Stimulated activated CD8-positive, alpha-beta memory T cell treated with anti-CD3 and anti-CD28 coated beads, Interleukin-7, amount 100 ng/mL, for 24 hours (primary cell): ENCODE measurements at places on chromosomes 6 and 20.

DNA sequence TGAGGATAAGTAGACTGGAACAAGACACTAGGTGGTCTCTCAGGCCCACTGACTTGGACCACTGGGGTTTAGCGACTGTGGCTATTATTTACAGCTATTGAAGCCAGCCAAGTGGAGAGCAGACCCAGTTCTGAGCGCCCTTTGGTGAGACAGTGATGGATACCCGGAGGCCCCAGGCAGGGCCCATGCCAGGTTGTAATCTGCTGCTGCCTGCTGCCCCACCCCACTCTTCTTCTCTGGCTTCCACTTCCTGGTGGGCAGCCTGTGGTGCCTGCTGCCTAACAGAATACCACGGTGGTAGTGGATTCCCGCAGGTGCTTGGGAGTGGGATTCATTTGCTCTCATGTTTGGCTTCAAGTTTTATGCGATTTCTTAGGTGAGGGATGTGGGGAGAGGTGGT is 570 bp downstream of the RAB44 start:
- no peak for DNase-seq

- DNase-seq, result no peak
Measured at GRCh38 chr20:48238781-48239180, 453.5 kb upstream of the SULF2 start.

GRCh38 chr6:31729979-31730630 is 1.0 kb upstream of the DDAH2 start:
- DNase-seq, result peak; percentile 40

DNA sequence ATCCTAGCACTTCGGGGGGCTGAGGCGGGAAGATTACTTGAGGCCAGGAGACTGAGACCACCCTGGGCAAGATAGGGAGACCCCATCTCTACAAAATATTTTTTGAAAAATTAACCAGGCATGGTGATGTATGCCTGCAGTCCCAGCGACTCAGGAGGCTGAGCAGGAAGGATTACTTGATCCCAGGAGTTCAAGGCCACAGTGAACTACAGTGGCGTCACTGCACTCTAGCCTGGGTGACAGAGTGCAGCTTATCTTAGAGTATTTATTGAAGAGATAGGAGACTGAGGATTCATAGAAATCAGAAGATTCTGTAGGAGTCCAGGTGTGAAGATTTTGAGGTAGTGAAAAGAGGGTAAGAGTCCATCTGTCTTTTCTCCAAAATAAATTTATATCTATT is 45.0 kb downstream of the SLC17A5 start:
- DNase-seq, result no peak

DNA sequence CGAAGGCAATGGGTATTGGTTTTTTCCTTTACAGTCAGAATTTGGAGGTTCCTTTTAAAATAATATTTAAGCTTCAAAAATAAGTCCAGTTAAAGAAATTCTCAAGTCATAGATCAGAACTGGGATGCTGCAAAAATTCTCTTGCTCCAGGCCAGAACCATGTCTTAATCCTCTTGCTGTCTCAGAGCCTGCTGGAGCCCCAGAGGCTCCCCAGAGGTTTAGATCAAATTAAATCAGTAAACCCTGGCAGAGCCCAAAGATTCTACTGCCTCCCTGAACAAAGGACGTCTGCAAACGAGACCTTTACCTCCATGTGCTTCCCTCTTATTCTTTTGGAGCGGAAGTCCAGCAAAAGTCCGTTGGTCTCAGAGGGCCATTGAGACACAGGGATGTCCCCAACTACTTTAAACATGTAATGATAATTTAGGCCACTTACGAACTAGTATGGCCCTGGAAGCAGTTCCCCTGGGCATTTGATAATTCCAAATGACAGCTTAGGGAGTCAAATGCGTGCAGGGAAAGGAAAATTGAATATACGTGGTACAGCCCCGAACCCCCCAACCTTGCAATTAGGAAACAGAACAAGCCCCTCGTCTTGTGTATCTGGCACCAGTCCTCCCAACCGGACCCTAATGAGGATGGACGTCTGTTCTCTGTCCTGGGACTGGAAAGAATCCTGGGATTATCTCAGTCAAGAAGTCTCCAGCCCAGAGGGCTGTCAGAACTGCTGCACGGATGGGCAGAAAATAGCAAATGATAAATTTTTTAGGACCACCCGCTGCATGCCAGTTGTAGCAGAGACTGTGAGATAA is 31.5 kb downstream of the SULF2 start:
- no peak for DNase-seq
